ENCODE measurements at places on chromosomes 7 and 10.
A peak's percentile ranks its signal among the peaks of the same experiment; 100 is the strongest.

GRCh38 chr10:46995234-46995633 is 84.0 kb downstream of the PTPN20 start:
- DNase-seq: no peak

- no peak for DNase-seq
Observed at GRCh38 chr10:76902949-76903348, 734.7 kb downstream of the KCNMA1 start.

DNA sequence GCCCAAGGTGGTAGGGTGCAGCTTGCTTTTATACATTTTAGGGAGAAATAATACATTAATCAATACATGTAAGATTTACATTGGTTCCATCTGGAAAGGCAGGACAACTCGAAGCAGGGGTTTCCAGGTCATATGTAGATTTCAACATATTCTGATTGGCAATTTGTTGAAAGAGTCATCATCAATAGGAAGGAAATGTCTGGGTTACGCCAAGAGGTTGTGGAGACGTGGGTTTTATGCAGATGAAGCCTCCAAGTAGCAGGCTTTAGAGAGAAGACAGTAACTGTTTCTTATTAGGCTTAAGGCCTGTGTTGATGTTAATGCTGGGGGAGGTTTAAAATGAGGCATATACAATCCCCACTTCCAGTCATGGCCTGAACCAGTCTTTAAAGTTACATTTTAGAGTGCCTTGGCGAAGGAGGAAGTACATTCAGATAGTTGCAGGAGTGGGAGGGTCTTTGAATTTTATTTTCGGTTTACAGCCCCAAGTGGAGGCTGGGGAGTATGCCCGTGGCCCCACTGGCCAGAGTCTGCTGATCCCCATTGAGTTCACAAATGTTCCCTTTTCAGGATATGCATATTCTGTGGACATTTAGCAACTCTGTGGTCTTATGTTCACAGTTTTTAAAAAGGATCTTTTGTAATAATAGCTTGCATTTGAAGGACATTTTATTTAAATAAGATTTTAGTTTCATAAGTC is 166.0 kb upstream of the GDF10 start:
- DNase-seq: no peak

DNA sequence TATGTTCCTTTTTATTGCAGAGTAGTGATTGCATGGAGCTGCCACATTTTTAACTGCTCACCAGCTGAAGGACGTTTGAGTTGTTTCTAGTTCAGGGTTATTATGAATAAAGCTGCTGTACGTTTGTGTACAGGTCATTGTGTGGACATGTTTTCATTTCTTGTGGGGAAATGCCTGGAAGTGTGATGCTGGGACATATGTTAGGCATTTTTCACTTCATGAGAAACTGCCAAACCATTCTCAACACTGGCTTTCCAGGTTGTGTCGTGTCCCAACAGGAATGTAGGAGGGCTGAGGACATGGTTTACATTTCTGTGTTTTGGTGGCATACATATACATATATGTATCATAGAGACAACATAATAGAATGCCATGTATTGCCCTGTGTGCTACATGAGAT is 73.0 kb downstream of the NEURL1 start:
- DNase-seq: no peak

- DNase-seq: no peak
Observed at GRCh38 chr10:12783293-12783692, 218.2 kb downstream of the CCDC3 start.

- no peak for DNase-seq
Observed at GRCh38 chr7:150986556-150986955, 4.3 kb upstream of the NOS3 start.

DNA sequence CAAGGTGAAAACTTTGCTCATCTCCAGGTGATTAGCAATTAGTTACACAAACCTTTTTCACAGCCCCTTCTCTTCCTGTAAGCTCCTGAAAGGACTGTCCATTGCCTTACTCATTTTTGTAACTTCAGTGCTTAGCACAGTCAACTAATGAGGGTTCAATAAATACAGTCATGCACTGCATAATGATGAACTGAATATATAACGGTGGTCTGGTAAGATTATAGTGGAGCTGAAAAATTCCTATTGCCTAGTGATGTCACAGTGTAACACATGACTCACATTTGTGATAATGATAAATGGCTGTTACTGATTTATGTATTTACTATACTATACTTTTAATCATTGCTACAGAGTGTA is 12.9 kb upstream of the FAM133B start:
- no peak for DNase-seq

GRCh38 chr10:43849551-43849950 is 200.9 kb upstream of the ZNF32 start:
- no peak for DNase-seq

- DNase-seq: no peak
Observed at GRCh38 chr7:480531-481218, 39.0 kb downstream of the PDGFA start.

DNA sequence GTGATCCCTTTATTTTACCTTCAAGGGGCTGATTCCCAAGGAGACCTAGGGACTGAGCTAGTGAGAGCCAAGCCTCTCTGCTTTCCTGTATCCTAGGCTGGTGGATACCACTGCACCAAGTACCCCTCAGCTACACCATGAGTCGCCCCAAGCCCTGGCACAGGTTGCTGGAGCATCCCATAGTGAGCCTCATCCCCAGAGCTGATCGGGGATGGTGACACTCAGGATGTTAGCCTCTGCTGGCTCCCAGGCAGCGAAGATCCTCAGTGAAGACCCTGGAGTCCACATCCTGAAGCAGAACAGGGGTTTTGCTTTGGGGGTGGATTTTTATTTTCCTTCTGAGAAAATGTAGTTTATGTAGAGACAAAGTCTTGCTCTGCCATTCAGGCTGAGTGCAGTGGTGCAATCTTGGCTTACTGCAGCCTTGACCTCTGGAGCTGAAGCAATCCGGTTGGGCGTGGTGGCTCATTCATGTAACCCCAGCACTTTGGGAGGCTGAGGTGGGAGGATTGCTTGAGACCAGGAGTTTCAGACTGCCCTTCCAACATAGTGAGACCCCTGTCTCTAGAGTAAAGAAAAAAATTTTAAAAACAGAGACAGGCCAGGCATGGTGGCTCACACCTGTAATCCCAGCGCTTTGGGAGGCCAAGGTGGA is 12.5 kb upstream of the ZNF212 start:
- no peak for DNase-seq

GRCh38 chr7:2853147-2853546 is 9.0 kb upstream of the GNA12 start:
- DNase-seq: no peak

GRCh38 chr10:89526358-89526757 is 9.0 kb downstream of the SLC16A12 start:
- DNase-seq: no peak

GRCh38 chr7:26440233-26441001 is 148.8 kb downstream of the SNX10 start:
- DNase-seq: no peak

DNA sequence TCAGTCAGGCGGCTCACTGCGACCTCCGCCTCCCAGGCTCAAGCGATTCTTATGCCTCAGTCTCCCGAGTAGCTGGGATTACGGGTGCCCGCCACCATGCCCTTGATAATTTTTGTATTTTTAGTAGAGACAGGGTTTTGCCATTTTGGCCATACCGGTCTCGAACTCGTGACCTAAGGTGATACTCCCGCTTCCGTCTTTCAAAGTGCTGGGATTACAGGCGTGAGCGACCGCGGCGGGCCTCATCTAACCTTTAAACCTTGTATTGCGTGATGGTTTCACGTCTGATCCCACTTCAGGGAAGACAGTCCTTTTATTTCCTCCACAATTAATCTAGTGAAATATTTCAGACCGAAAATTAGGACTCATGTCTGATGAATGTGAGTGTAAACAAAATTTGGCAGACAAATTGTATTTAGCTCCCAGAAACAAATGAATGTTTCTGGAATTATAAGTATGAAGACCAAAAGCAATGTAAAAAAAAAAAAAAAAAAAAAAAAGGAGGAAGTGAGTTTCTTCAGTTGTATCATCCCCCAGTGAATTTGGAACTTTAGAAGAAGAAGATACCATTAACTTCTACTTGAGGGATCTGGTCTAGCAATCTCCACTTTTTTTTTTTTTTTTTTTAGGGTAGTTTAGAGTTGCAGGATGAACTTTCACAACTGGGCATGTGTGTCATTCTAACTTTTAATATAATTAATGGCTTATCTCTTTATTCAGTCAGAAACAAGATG is 1.6 kb downstream of the NUP42 start:
- DNase-seq: no peak

DNA sequence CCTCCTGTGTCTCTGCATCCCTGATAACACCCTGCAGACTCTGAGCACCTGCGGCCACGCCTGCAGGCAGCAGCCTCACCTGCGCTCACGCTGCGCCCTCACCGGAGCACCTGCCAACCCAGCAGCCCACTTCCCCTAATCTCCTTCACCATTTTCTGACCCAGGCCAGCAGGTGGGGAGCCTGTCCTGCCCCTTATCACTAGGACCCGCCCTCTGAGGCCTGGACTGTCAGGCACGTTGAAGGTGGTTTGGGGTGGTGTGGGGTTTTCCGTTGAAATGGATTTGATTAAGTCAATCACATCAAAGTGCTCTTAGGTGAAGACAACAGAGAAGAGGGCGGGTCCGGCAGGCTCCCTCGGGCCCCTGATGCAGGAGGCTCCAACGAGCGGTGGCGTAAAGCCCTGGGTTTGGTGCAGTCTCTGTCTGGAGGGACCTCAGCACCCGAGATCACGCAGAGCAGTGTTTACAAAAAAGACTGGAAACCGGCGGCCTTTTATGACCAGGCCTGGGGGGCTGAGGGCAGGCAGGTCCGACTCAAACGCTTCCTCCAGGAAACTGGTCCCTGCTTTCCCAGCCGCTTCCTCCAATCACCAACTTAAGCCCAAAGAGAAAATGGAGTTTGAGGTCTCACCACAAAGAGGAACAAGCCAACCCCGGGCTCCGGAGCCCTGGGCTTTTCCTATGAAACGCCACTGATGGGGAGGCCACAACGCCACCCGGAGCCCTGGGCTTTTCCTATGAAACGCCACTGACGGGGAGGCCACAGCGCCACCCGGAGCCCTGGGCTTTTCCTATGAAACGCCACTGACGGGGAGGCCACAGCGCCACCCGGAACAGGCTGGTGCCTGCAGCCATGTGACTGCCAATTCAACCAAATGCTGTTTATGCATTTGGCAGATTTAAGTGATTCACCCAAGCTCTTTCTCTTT is 45.5 kb downstream of the DPYSL4 start:
- no peak for DNase-seq

- no peak for DNase-seq
Observed at GRCh38 chr10:62538606-62539005, 164.4 kb downstream of the ZNF365 start.

DNA sequence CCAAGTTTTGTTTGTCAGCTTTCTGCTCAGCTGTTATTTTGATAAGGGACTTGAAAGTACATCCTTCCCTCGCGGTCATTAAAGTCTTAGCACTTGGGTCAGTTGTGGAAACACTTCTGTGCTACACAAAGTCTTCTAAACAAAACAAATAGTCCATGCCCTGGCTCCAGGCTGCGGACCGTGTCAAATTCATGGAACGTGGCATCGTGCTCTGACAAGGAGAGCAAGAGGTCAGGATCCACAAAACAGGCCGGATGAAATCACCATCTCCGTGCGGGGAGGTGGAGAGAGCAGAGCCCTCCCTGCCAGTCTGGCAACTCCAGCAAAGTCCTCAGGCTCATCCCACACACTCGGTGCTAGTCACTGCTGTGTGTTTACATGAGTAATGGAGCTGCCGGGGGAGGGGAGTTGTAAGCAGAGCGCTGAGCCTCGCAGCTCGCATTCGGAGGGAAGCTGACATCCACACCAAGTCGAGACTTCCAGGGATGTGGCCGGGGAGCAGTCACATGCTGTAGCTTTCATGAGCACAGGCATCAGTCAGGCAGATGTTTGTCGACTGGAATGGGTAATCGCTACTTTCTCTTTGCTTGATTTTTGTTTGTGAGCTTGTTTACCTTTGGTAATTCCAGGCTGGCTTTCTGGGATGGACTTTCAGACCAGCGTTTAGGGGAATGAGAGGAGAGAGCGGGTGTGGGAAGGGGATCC is 147.6 kb downstream of the ARID5B start:
- peak; percentile 58 for DNase-seq

GRCh38 chr7:72266771-72267170 is 145.4 kb downstream of the CALN1 start:
- DNase-seq: no peak

GRCh38 chr7:141439776-141440175 is 111.4 kb upstream of the AGK start:
- no peak for DNase-seq

Measured in stimulated activated CD4-positive, alpha-beta T cell treated with anti-CD3 and anti-CD28 coated beads, Interleukin-1b, Interleukin-23, amount 100 ng/mL, for 4 hours (primary cell).